Epithelial cell of umbilical artery (primary cell): ENCODE measurements at places on chromosomes 3 and 15. TPM values are rescaled to one million over a fixed set of nuclear protein-coding genes. Genes with fewer than 3 reads are reported as not detected.

CCK gene
- total RNA-seq = not detected in 2 replicates

MB21D2 gene
- total RNA-seq = 7.1 and 10.3 TPM in 2 replicates

GREM1 gene
- 0.32 and 3.3 TPM in 2 replicates for total RNA-seq

CACNA1D gene
- not detected in 2 replicates for total RNA-seq

TM4SF4 gene
- not detected in 2 replicates for total RNA-seq
